ENCODE measurements at places on chromosomes 1 and 21. TPM values are rescaled to one million over a fixed set of nuclear protein-coding genes. Genes with fewer than 3 reads are reported as not detected.

GRCh38 chr1:245763873-245764331 lies 609.1 kb downstream of the KIF26B start:
- no peak for DNase-seq

DNA sequence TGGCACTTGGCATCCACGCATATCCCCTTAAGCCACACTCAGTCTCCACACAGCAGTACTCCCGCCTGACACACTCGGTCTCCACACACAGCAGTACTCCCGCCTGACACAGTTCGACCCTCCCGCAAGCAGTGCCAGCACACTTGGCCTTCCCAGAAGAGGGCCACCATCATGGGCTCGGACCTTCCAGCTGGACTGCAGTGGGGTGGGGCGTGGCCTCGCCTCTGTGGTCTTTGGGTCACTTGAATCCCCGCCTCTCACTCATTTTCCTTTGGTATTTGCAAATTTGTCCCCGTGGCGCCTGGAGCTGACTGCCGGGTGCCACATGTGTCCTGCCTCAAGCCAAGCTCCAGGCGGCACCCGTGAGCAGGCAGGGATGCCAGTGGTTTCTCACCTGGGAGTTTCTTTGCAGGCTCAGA lies 63.7 kb downstream of the FAAP20 start:
- no peak for DNase-seq

DNA sequence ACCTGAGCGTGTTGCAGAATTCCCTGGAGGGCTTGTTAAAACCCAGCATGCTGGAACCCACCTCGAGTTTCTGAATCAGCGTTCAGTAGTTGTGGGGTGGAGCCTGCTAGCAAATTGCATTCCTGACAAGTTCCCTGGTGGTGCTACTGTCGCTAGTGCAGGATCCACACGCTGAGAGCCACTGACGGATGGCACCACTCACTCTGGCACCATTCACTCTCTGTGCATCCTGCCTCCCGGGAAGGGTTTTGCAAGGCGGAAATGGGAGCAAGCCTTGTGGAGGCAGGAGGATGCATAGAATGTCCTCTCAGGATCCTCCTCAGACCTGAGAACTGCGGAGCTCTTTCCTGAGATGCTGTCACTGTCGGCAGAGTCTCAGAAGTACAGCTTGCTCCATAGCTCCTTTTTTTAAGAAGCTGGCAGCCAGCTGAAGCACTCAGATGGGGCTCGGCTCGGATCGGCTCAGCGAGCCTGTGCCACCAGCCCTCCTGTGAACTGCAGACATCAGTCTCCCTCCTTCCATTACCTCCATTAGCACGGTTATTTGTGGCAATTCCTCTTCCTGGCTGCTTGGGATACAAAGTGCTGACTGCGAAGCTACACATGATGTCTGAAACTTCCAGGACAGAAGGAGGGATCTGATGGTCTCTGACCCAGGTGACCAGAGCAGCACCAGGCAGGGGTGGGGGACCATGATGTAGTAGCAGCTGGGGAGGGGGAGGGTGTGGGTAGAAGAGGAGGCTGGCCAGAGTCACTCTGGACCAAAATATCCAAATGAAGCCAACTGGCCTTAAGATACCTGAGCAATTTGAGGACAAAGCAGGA lies 89.6 kb downstream of the C1orf94 start:
- no peak for DNase-seq

- no peak for DNase-seq
Observed at GRCh38 chr1:14362331-14362730, 236.2 kb upstream of the KAZN start.

DNA sequence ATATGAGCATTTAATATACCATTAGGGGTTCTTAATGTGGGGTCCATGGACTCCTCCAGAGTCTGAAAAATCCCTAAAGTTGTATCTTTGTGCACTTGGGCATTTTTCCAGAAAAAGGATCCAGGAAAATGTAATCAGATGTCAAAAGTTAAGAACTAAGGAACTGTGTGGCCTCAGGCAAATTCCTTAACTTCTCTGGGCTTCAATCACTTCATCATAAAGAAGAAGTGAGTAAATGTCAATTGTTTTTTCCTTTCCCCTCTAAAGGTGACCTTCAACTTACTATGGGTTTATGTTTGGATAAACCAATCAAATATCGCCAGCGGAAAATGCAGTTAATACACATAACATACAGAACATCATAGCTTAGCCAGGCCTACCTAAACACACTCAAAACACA lies 2.5 kb downstream of the MAD2L2 start:
- no peak for DNase-seq

- DNase-seq = no peak
Observed at GRCh38 chr1:10727751-10728232, 68.7 kb downstream of the CASZ1 start.

GRCh38 chr1:230509281-230509977 lies 83.3 kb upstream of the PGBD5 start:
- DNase-seq = no peak

GRCh38 chr21:38505654-38506523 lies 7.6 kb upstream of the ERG start:
- DNase-seq = peak; percentile 34

GRCh38 chr1:40954626-40955025 lies 24.9 kb upstream of the CTPS1 start:
- DNase-seq = no peak

DNA sequence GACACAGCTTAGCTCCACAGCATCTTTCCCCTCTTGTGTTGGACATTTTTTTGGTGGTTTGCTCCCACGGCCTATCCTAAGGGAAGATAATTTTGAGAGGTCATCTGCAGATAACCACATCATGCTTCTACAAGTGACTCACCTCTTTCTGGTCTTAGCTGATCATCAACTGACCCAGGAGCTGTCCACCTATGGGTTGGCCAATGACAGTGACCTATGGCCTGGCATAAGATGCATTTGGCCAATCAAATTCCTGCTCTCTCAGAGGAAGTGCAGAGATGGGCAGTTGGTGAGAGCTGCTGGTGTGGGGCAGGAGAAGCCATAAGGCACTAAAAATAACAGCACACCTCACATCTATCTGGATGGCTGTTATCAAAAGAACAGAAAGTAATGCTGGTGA lies 100.0 kb upstream of the CLDN14 start:
- DNase-seq = no peak

- DNase-seq = no peak
Observed at GRCh38 chr1:175332515-175332914, 139.9 kb upstream of the KIAA0040 start.

DNA sequence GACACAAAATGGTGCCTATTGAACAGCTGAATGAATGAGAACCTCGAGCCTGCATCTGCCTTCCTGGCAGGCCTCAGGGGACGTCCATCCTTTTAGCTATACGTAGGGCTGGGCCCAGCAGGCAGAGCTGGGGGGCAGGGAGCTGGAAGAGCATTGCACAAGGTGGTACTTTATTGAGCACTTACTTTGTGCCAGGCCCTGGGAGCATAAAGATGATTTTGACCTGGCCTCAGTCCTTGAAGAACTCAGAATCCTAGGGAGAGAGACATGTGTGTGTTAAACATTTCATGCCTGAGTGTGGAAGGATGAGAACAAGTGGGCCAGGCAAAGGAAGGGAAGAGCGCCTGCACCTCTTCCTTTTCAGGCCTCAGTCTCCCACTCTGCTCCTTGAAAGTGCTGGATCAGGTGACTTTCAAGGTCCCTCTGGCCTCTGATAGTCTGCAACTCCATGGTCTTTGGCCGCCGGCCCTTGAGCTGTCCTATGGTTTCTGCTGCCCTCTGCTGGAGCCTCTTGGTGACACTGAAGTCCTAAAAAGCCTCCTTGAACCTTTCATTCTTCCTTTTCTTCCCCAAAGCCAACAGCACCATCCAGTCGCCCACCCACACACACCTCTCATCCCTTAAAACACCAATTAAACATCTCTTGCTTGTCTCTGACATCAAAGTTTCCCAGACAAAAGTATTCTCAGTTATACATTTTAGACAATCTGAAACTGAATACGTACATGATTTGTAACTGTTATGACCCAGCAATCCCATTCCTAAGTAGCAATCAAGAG lies 3.5 kb upstream of the PEAR1 start:
- peak; percentile 82 for DNase-seq

DNA sequence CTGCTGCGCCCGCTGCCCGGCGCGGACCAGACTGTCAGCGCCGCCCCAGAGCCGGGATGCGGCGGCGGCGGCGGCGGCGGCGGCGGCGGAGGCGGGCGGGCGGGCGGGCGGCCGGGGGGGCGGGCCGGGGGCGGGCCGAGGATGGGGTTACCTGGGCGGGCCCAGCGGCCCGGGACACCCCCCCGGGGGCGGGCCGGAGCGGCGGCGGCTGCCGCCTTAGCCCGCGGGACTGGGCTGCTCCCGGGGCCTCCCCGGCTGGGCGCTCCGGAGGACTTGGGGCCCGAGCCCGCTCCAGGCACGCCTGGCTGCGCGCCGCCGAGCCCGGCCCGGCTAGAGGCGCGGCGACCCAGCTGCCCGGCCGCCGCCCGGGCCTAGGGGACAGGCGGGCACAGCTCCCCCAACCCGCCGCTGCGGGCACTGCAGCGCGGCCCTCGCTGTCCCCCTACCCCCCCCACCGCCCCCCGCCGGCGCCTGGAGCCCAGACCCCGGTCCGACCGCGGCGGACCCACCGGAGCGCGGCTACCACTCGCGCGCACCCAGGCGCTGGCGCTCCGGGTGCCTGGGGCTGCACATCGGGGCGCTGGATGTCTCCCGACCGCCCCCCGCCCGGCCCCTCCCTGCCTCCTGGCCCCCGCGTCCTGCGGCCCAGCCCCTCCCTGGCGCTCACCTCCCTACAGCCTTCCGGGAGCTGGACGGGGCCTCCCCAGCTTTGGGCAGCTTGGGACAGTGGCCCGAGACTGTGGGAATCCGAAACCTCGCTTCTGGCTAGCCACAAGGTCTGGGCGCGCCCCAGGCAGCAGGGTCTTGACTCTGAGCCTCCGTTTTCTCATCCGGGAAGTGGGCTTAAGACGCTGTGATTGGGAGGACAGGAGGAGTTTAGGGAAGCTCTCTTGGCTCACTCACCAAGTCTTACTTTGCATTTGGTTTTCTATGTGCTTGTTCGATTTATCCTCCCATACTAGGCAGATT lies at the start of gene WNT4:
WNT4 (minus strand) TSS at position 33 of the 969 bp plus-strand sequence. CDS start 175 bp downstream, outside the sequence.
- DNase-seq = no peak

GRCh38 chr1:155569988-155570592 lies 7.5 kb upstream of the ASH1L start:
- DNase-seq = no peak

DNA sequence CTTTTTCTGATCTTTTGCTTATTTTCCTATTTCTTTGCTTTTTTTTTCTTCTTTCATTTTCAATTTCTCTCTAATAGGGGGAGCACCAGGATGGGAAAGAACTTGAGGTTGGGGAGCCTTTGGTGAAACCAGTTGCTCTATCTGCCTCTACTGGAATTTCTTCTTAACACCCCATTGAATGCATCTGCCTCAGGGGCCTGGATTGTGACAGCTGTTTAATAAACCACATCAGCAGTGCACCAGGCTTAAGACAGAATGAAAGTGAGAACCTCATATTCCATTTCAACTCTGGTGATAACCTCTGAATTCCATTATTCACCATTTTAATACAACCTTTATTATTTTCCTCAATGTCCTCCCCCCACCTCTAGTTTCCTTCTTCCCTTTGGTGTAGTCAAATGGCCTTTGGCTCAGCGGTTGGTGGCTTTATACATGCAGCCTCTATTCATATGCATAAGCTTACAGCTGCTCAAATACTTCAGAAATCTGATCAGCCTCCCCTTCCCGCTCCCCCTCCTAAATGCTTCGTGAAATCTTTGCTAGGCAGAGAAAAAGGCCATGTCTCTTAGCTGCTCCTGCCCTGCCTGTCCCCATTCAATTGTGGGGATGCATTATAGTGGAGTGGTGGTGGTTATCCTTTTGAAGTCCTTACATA lies 537.3 kb upstream of the PLXNA2 start:
- DNase-seq = no peak

DNA sequence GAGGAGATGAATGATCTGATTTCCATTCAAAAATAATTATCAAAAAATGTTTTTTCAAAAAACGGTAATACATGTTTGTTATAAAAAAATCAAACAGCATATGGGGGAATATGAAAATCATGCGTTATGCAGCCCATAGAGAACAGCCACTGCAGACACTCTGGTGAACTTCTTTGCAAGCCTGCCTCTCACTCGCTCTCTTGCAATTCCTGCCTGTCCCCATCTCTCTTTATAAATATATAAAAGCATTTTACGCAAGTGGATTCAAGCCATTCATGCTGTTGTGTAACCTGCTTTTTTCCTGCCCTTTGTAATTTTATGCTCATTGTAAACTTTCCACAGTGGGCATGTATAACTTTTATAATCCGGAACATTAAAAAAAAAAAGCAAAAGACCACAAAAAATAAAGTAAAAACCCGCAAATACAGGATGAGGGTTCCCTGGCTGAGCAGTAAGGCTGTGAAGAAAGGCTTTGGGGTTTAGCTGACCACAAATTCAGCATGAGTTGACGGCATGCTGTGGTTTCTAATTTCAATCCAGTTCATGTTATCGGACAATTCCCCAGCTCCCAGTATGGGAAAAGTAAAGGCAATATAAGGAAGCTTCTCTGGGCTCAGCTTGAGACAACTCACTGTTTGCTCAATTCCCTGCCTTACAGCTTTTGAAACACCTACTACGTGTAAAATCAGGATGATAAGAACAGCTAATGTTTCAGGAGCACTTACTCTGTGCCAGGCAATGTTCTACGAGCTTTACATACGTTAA lies 52.8 kb upstream of the ZBTB40 start:
- DNase-seq = no peak

DNA sequence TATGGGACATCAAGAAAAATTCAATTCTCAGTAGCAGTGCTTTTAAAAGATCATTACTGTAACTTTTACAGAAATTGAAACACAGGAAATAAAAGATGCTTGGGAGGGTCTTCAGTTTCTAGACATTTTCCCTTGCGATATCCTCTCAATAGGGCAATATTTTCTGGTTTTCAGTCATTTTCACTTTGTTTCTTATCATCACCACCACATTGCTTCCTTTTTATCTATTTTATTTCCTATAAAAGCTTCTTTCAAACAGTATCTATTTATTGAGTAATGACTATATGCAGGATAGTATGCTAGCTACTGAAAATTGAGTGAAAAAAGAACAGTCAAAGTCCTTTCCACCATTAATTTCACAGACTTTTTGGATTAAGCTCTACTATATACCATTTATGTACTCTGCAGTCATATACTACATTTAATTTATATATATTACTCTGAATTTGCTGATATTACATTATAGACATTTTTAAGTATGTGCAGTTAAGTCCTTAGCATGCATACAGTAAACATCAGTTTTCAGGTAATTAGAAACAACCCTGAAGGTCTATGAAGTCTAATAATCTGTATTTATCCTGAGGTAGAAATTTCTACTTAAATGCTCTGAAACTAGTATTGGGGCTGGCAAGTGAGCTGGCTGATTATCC lies 18.7 kb downstream of the TRMT1L start:
- DNase-seq = no peak

- DNase-seq = no peak
Observed at GRCh38 chr1:201014816-201015200, 8.7 kb downstream of the KIF21B start.

The AADACL4 gene
- total RNA-seq = not detected

The TEKT2 gene
- total RNA-seq = not detected

The RNF186 gene
- not detected for total RNA-seq

Measured in G401 (cell line).